Stimulated activated CD4-positive, alpha-beta T cell treated with anti-CD3 and anti-CD28 coated beads, Interleukin-15, amount 100 ng/mL, for 24 hours (primary cell): ENCODE measurements at places on chromosomes 16 and 17.

DNA sequence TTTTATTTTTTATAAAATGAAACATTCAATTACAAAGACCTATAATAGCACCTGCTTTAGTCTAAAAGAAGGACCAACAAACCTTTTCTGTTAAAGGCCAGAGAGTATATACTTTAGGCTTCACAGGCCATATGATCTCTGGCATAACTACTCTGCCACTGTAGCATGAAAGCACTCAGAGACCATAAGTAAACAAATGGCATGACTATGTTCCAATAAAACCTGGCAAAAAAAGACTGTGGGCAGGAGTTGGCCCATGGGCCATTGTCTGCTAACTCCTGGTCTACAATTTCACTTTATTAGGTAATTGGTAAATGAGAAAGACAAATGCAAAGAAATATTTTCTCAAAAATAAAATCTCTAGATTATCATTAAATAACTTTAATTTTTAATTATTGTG is 14.9 kb downstream of the CEP112 start:
- DNase-seq, result no peak

GRCh38 chr17:2801841-2802240 is 5.6 kb downstream of the RAP1GAP2 start:
- no peak for DNase-seq

DNA sequence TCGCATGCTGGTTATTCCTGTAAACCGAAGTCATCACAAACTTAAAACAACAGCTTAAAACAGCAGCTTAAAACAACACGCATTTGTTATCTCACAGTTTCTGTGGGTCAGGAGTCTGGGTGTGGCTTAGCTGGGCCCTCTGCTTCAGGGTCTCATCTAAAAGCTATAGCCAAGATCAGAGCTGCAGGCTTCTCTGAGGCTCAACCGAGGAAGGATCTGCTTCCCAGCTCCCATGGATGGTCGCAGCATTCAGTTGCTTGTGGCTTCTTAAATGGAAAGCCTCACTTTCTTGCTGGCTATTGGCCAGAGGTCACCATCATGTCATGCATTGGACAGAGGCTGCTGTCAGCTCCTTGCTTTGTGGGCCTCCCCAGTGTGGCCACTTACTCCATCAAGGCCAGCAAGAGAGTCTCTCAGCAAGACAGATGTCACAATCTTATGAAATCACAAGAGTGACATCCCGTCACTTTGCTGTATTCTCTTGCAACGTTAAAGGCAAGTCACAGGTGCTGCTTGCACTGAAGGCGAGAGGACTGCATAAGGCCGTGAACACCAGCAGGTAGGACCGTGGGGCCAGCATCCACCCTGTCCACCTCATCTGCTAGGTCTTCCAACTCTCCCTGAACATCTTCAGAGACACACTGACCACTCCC is 117.9 kb upstream of the TNRC6C start:
- DNase-seq, result no peak

DNA sequence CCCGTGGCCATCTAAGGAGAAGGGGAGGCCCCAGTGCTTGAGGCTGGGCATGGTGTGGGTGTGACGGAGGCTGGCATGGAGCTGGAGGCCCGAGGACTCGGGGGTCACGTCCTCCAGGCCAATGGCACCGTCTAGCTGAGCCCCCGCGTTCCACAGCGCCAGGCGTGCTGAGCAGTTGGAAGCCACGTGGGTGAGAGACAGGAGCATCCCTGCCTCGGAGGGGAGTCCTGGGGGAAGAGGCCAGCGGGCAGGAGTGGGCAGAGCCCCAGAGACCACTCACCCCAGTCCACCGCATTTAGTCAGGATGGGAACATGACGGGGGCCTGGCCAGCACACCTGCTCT is 78.8 kb downstream of the RMI2 start:
- no peak for DNase-seq

DNA sequence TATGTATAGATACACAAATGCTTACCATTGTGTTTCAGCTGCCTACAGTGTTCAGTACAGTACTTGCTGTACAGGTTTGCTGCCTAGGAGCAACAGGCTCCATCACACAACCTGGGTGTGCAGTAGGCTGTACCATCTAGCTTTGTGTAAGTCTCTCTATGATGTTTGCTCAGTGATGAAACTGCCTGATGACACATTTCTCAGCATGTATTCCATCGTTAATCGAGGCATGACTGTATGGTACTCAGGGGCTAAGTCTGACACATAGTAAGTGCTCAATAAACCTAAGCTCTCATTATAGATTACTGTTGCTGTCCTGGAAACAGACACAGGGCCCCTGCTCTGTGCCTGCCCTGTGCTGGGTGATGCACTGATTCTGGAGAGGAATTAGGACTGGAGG is 18.1 kb downstream of the KCNJ12 start:
- DNase-seq, result no peak

DNA sequence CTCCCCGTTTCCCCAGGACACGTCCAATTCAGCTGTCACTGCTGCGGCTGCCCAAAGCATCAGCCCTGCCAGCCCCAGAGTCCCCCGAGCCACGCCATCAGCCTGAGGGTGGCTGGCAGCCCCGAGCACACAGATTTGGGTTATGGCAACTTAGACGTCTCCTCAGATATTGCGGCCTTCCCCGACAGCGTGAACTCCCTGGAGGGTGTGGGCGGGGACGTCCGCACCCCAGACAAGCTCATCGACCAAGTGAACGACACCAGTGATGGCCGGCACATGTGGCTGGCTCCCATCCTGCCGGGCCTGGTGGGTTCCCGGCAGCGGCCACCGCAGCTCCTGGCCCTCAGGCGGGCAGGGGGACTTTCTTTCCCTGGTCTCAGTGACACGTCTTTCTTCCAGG is 224.8 kb downstream of the KATNIP start:
- no peak for DNase-seq

DNA sequence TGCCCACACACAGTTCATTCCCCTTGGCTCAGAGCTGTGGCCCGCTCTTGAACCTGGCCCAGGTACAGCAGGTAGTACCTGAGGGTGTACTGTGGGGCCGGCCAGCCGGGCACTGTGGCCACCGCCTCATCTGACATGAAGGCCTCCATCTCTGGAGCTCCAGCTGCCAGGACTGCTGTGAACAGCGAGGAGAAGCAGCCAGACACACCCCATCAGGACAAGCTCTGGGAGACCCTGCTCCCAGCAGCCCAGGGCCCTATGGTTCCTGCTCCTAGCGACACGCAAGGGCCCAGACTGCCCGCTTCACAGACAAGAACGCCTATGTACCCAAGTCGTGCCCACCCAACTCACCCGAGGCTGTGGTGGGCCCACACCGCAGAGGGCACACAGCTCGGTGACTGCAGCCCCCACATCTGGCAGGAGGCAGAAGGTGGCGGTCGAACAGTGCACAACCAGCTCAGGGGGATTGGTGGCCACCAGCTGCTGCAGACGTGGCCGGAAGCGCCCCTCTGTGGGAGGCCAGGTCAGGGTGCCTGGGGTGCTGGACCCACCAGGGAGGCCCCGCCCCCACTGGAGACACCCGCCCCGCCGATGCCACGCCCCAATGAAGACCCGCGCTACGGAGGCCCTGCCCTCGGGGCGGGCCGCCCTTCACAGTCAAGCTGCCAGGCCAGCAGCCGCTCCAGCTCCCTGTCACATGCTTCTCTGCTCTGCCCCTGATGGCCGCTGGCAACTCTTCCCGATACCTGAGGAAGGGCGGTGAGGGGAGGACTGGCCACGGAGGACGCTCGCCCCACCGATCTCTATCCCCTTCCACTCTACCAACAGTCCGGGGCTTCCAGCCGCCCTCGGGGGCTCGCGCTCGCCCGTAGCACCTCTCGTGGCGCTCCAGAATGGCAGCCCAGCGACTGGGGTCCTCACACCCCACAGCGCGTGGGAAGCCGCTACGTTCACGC is 1.1 kb upstream of the STUB1 start:
- peak; percentile 70 for DNase-seq

DNA sequence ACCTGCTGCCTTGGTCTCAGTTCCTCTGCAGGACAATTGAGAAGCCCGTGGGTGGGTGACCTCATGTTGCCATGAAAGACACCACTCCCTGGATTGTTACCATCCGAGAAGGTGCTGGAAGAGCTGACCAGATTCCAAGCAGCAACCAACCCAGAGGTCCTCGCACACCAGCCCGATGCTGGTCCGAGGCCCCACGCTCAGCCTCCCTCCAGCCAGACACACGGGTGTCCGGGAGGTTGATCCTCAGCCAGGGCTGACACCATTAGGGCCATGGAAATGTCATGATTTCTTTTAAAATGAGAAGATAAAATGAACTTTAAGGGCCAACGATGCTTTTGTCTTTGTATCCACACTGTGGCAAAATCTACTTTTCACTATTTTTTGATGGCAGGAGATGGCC is 242.3 kb downstream of the RBFOX3 start:
- DNase-seq, result no peak

GRCh38 chr16:11372829-11373306 is 27.6 kb downstream of the RMI2 start:
- no peak for DNase-seq

DNA sequence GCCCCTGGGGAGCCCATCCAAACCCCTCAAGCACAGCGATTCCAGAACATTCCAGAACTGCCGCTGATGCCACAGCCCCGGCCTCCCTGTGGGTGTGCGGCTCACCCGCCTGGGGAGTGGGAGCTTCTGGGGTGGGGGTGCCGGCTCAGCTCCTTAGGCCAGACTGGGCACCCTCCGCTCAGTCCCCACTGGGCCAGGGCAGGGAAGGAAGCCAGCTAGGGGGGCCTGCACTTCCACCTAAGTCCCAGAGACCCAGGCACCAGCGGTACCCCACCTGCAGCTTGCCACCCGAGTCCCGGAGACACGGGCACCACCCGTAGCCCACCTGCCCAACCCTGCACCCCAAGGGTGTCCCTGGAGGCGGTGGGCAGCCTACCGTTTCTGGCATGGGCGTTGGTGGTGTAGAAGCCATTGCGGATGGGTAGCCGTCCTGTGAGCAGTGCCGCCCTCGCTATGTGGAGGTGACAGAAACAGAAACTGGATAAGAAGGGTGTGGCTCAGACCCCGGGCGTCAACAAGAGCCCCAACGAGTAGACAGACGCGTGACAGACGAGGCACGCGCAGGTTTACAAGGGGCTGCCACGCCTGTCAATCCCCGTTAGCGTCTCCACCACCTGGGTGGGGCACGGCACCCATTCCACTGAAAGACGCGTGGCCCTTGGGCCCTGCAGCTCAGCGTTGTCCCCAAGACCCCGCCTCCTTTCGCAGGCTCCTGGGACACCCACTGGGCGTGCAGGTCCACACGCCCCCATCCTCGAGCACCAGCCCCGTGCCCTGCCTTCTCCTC is 15.0 kb downstream of the GALNS start:
- no peak for DNase-seq

GRCh38 chr17:8706431-8706830 is 38.2 kb downstream of the CCDC42 start:
- DNase-seq, result no peak

DNA sequence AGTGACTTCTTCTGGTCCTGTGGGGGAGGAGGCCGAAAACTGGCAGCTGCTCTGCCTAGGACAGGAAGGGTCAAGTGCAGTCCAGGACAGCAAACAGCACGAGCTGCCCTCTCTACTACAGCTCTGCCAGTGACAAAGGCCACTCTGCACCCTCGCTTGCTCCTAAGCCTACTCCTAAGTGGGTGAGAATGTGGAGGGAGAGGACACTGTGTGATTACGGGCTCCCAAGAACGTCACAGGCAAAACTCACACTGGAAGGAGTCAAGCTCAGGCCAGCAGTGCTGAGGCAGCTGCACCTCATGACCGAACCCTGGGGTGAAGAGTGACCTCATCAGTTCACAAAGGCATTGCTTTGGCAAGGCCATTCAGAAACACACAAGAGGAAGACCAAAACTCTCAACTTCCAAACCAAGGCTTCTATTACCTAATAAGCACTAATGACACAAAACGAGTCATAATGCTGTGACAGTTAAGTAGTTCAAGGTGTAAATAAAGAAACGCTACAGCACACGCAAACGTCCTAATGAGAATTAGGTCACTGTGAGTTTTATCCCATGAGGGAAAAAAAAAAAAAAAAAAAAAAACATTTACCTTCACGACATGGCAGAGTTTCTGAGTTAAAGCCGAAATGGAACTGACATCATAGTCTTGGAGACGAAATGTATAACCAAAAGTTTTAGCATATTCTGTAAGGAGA is 35.1 kb downstream of the MARF1 start:
- no peak for DNase-seq
